Fibroblast of skin of back (primary cell): ENCODE measurements at places on chromosomes 5 and 9.

- no peak for DNase-seq
Measured at GRCh38 chr5:88407341-88407740, 138.7 kb upstream of the TMEM161B start.

DNA sequence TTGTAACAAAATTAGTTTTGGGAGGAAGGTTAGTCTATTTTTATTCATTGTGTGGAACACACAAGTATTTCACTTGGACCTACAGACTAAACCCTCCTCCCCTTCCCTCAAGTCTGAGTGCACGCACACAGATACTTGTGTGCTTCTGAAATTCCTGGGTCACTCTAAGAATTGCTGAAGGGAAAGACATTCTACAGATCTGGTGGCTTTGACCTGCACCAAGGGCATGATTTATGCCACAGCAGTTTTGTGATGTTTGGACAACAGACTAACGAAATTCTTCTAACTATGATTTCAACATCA lies 150.5 kb downstream of the ARL15 start:
- DNase-seq: peak; percentile 30

GRCh38 chr5:116442095-116442534 lies 132.5 kb downstream of the SEMA6A start:
- DNase-seq: peak; percentile 56

DNA sequence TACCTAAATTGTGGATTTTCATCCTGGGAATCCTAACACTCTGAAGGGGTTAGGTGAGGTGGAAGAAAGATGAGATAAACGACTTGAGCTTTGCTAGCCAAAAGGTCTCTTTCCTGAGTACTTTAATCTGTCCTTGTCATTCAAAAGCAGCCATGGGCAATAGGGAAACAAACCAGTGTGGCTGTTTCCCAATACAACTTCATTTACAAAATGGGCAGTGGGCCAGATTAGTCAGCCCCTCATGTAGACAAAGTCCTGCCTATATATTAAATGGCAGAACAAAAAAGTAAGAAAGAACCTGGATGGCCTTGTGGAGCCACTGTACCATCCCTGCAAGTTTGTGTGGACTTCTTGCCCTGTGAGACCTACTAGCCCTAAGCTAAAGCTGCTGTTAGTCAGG lies 51.0 kb upstream of the NFIL3 start:
- DNase-seq: peak; percentile 16

- peak; percentile 76 for DNase-seq
Measured at GRCh38 chr5:159050316-159051143, 49.2 kb downstream of the EBF1 start.

- no peak for DNase-seq
Measured at GRCh38 chr5:43891112-43891511, 288.1 kb downstream of the NNT start.

- no peak for DNase-seq
Measured at GRCh38 chr5:133275631-133276030, 223.8 kb downstream of the HSPA4 start.

DNA sequence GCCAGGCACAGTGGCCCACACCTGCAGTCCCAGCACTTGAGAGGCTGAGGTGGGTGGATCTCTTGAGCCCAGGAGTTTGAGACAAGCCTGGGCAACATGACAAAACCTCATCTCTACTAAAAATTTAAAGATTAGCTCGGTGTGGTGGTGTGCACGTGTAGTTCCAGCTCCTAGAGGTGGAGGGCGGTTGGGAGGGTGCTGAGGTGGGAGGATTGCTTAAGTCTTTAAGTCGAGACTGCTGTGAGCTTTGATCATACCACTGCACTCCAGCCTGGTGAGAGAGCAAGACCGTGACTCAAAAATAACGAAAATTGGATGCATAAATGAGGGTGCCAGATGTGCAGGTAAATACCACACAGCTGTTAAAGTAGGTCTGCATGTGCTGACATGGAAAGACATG lies 39.3 kb upstream of the TDRD7 start:
- no peak for DNase-seq

GRCh38 chr5:52007230-52007858 lies 624.1 kb downstream of the ISL1 start:
- peak; percentile 24 for DNase-seq

- DNase-seq: no peak
Measured at GRCh38 chr5:80382488-80382887, 25.4 kb upstream of the ZFYVE16 start.

GRCh38 chr9:68731857-68732256 lies 26.8 kb downstream of the PIP5K1B start:
- DNase-seq: no peak

GRCh38 chr5:91306497-91306896 lies 76.6 kb downstream of the ARRDC3 start:
- no peak for DNase-seq

DNA sequence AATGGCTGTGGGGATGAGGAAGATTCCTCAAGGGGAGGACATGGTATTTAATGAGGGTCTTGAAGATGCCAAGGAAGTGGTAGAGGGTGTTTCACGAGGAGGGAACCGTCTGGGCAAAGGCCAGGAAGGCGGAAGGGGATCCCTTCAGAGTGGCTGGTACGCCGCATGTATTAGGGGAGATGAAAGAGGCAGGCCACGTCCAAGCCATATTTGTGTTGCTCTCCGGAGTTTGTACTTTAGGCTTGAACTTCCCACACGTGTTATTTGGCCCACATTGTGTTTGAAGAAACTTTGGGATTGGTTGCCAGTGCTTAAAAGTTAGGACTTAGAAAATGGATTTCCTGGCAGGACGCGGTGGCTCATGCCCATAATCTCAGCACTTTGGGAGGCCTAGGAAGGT lies 1.2 kb downstream of the FXN start:
- DNase-seq: no peak

GRCh38 chr5:57839025-57839424 lies 356.4 kb upstream of the ACTBL2 start:
- DNase-seq: no peak

GRCh38 chr9:17750269-17750668 lies 171.4 kb downstream of the SH3GL2 start:
- no peak for DNase-seq

GRCh38 chr5:73793911-73794310 lies 167.9 kb downstream of the ARHGEF28 start:
- peak; percentile 57 for DNase-seq

- DNase-seq: peak; percentile 50
Measured at GRCh38 chr5:109829331-109829730, 139.6 kb downstream of the MAN2A1 start.

- peak; percentile 71 for DNase-seq
Measured at GRCh38 chr5:78698191-78698791, 49.7 kb upstream of the LHFPL2 start.

DNA sequence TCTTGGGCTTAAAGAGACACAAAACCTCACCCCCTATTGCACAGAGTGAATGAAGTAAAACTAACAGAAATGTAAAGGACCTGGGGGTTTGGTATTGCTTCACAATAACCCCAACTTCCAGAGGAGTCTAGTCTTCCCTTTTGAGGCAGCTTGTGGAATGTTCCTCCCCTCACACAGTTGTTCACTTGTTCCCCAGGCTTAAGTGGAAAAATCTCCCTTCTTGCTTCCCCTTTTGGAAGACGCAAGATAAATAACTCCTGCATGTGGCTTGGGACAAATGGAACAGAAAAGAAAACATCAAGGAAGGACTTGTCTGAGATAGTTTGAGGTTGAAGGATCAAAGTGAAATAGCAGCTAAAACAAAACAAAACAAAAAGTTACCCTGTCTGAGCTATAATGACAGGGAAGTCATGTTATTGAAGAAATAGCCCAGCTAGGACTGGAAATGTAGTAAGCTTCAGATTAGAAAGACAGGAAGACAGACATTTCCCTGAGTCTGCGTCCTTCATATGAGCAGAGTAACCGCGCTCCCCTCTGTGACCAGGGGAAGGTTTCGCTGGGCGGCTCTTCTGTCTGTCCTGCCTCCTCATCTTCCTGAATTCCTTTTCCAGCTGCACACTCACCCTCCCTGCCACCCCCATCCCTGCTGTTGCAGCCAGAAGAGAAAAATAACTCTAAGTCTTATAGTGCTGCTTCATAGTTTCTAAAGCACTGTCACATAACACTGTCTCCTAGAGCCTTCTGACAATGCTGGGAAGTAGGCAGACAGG lies 8.8 kb downstream of the SPARC start:
- DNase-seq: peak; percentile 81

DNA sequence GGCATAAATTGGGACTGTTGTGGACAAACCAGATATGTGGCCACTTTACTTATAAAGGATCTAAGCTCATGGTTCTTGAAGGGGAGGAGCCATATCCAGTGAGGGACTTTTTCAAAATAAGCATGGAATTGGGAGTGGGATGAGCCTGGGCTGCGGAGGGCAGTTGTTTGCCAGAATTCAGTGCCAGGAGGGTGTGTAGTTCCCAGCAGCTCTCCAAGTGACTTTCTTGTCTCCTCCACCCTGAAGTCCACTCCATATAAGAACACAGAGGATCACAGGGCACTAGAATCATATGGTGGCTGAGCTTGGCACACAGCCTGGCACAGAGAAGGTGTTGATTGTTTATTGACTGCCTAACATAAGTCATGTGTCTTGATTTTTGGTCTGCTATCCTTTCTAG lies 121.1 kb downstream of the CAVIN4 start:
- DNase-seq: no peak

DNA sequence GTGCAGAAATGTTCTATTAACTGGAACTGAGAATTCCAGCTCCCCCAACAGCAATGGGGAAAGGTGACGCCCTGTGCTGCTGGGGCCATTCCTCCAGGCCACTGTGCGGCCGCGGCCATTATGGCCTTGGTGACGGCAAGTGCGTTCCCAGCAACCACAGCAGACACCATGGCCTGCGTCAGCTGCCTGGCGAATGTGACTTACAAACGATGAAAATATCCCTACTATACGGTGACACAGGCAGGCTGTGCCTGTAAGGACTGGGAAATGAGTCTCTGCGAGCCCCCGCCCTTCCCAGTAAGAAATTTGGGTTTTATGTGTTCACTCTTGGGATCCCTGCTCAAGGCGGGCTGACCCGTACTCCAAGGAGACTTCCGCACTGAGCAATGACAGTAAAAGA lies 20.6 kb downstream of the CLPTM1L start:
- no peak for DNase-seq

- DNase-seq: no peak
Measured at GRCh38 chr9:113931777-113932176, 55.7 kb downstream of the ZNF618 start.

GRCh38 chr9:109771087-109771486 lies 8.9 kb upstream of the PALM2AKAP2 start:
- DNase-seq: peak; percentile 98

- DNase-seq: peak; percentile 28
Measured at GRCh38 chr9:74953235-74953751, 581 bp upstream of the C9orf40 start.

- no peak for DNase-seq
Measured at GRCh38 chr9:118028225-118028624, 324.0 kb downstream of the TLR4 start.

- peak; percentile 89 for DNase-seq
Measured at GRCh38 chr9:100426530-100427365, at the start of gene MSANTD3. TSS of gene MSANTD3 (plus strand) at chr9:100427143. CDS start at chr9:100441939, 14,796 bp downstream.

GRCh38 chr5:82561797-82562196 lies 283.6 kb upstream of the RPS23 start:
- no peak for DNase-seq

DNA sequence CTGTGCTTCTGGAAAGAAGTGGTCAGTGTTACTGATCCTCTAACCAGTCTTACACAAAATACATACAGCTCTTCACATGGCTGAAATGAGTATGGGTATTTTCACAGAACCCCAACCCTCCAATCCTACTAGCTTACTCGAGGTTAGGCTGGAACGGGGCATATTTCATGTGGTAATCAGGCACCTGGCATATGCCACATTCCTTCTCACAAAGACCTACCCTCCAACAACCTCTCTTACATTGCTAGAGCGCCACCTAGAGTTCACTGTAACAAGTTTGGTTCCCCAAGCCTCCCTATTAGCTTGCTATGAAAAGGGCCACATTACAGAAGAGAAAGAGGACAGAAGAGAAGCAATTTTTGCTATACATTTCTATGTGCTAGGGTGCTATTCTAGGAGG lies 597.3 kb downstream of the PRELID2 start:
- peak; percentile 30 for DNase-seq
